ENCODE measurements at places on chromosomes 11 and 22. TPM values are rescaled to one million over a fixed set of nuclear protein-coding genes. Genes with fewer than 3 reads are reported as not detected.

TLCD5 gene
- total RNA-seq: 1.8 TPM

BRSK2 gene
- total RNA-seq: not detected

PKDREJ gene
- total RNA-seq: not detected

SHANK2 gene
- 8.1 TPM for total RNA-seq

MMP8 gene
- total RNA-seq: not detected

CDC42BPG gene
- total RNA-seq: 16.6 TPM

RTN4R gene
- total RNA-seq: 2.8 TPM

DCUN1D5 gene
- 107 TPM for total RNA-seq

DDX25 gene
- total RNA-seq: not detected

CHST1 gene
- 2.4 TPM for total RNA-seq

DERL3 gene
- 0.26 TPM for total RNA-seq
